GM13976 (cell line): ENCODE measurements at places on chromosomes 3 and 15.
A peak's percentile ranks its signal among the peaks of the same experiment; 100 is the strongest.

DNA sequence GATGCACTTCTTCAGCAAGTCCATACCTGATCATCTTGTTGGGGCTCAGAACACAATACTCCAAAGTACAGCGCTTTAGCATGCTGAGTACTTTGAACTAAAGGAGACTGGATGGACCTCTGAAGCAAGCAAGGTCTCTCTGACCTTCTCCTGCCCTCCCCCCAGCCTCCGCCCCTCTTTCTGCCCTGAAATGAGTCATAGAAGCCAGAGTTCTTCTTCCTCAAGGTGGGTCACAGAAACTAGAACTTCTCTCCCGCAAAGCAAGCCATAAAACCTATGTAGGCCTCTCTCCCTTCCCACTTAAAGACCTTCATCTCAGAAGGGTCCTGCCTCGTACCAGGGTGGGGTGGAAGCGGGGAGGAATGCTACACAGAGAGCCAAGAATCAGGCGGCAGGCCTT, 230.5 kb upstream of the PROK2 start:
- no peak for DNase-seq

GRCh38 chr3:106130384-106131198, 261.8 kb upstream of the CBLB start:
- no peak for DNase-seq

DNA sequence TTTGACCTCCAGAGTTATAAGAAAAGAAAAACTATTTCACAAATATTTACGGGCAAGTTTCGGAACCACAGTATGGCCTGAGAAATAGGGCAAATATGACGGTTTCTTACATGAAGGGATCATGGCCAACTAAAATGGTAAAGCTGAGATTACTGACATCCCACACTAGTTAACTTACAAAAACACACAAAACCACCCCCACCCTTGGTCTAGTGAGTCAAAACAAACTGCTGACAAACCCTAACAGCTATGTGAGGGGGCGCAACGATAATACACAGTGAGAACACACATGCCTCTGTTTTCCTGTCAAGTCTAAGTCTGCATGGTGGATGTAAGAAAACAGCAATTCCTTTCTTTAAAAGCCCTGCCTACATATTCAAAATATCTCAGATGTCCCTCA, 32.3 kb downstream of the CBLB start:
- DNase-seq = peak; percentile 44

DNA sequence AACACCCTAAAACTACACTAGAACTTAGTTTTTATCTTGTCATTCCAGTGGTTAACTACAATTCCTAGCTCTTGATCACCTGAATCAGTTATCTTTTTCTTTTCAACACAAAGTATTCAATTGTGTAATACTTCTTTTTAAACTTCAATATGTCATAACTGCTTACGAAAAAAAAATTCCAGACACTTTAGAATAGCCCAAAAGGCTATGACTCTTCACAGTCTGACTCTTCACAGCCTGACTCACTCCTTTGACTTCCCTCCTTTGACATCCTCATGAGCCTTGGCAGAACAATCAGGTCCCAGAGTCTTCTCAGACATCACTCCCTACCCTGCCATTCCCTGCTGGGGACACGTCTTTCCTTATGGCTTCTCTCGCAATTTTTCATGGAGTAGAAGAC, 727.1 kb downstream of the ROBO1 start:
- no peak for DNase-seq

- DNase-seq = no peak
These were observed 115.6 kb downstream of the RFX7 start for GRCh38 chr15:56128081-56128480.

DNA sequence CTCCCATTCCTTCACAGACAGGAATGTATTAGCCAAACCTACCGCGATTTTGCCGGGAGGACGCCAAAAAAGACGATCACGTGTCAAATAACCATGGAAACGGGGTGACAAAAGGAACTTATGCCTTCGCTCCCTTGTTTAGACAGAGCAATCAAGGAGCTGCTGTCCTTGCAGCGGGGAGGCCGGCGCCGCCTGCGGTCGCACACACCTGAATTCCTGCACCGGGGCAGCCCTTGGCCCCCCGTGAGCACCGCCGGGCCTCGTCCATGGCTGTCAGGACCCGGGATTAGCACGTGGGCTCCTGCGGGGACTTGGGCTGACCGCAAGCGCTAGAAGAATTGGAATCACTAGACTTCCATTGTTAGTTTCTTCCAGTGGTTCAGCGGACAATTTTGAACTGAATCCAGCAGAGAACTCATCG, 193.1 kb downstream of the SHQ1 start:
- DNase-seq = no peak

DNA sequence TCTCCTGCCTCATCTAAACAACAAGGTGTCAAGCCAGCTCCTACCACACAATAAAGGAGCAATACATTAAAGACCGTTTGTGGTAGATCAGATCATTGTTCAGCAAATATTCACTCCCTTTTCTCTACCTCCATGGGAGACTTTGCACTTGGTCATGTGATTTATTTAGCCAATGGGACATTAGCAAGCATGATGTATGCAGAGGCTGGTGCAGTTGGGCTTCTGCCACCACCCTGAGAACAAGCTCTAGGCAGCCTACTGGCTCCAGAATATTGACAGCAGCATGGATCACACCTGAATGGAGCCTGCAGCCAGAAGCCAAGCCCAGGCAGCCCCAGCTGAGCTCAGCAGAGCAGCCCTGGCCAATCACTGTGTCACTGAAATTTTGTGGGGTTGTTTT, 99.4 kb upstream of the UBE2E2 start:
- no peak for DNase-seq

- no peak for DNase-seq
These were observed 7.0 kb downstream of the HDGFL3 start for GRCh38 chr15:83200589-83200988.

DNA sequence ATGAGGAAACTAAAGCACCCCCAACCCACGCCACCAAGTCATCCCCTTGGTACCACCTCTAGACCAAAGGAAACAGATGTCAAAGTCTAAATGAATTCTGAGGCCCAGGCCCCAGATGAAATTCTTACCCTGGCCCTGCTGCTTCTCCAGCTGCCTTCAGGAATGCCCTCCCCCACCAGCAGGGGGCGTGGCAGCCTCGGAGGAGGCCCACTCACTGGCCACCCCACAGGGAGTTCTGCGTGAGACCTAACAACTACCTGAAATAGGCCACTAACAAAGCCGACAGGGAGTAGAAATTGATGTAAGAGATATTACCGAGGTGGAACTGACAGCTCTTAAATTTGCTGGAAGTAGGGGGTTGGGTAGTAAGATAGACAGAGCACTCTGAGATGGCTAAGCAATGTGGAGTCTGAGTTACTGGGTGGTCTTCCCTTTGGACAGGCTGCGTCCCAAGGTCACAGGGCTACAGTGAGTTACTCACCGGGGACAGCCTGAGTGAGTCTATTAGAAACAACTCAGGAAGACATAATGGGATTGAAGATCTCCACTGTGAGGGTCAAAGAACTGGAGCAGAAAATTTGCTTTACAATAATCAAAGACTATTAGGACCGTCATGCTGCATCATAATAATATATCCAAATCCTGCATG, 240.7 kb downstream of the SHOX2 start:
- DNase-seq = peak; percentile 57

DNA sequence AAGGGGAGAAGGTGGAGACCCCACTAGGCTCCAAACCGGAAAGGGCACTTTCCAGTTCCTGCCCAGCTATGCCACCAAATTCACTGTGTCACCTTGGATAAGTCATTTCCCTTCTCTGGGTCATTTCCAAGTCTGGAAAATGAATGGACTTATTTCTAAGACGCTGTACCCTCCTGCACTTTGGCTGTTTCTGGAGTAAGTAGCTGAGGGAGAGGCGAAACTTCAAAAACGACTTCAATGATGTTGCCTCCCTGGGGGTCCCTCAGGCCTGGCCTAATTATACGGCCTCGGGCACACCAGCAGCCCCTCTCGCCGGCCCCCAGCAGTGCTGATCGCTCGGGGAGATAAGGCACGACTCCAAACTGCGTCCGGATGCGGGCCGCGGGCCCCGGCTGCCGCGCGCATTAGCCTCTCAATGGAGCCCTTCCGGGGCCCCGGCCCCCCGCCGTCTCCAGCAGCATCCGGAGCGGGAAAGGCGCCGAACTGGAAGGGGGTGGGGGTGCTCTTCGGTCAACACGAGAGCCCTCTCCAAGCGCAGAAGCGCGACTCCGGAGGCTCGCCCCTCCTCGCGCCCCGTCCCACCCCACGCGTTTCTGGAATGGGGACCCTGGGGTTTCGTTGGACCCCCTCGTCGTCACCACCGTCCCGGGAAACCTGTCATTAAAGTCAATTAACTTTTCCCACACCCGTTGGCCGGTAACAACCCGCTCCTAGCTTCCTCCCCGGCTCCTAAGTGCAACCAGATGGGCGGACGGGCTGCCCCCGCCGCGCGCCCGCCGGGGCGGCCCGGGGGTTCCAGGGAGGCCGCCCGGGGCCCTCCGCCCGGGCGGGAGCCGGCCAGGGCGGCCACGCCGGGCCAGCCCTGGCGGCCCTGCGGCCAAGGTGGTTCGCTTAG, 4.8 kb downstream of the HES1 start:
- DNase-seq = peak; percentile 52

GRCh38 chr3:42729404-42730145, 27.0 kb upstream of the HHATL start:
- DNase-seq = no peak

DNA sequence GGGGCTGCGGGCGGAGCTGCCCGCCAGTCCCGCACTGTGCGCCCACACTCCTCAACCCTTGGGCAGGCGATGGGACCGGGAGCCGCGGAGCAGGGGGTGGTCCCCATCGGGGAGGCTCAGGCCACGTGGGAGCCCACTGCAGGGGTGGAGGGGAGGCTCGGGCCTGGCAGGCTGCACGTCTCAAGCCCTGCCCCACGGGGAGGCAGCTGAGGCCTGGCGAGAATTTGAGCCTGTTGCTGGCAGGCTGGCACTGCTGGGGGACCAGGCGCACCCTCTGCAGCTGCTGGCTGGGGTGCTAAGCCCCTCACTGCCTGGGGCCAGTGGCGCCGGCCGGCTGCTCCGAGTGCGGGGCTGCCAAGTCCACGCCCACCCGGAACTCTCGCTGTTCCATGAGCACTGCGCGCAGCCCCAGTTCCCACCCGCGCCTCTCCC, 34.3 kb downstream of the NKIRAS1 start:
- no peak for DNase-seq

DNA sequence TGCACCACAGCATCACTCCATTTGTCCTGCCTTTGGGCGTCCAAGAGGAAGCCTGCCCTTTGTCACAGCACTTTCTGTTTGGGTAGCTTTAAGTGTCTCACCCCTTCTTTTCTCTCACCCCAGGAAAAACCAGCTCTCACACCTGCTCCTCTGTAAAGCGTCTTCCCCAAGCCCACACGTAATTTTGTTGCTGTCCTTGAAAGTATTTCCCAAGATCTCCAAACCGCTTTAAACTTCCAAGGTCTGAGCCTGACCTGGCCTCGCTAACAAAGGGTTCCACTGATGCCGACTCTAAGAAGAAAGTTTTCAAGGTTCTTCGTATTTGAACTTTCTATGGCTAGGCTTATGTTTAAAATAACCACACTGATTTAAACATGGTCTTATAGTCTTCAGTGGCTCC, 5.3 kb downstream of the ABHD2 start:
- DNase-seq = no peak

GRCh38 chr3:43629257-43629656, 7.4 kb upstream of the ANO10 start:
- no peak for DNase-seq

- DNase-seq = peak; percentile 75
These were observed 717 bp downstream of the PXK start for GRCh38 chr3:58333206-58334012.

DNA sequence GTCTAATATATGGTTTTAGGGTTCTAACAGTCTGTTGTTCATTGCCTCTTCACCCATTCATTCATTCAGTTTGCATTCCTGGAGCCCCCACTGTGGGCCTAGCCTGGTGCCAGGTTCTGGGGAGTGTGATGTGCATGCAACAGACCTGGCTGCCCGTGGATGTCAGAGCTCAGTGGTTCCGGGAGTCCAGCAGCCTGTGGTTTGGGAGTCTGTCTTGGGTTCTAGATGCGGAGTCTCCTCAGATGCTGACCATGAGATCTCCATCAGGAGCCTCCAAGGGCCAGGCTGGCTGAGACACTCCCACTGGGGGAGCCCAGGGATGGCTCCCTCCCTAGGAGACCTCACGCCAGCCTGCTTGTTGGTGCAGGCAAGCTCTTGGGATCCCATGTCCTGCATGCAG, 92.1 kb upstream of the SEC13 start:
- DNase-seq = no peak

DNA sequence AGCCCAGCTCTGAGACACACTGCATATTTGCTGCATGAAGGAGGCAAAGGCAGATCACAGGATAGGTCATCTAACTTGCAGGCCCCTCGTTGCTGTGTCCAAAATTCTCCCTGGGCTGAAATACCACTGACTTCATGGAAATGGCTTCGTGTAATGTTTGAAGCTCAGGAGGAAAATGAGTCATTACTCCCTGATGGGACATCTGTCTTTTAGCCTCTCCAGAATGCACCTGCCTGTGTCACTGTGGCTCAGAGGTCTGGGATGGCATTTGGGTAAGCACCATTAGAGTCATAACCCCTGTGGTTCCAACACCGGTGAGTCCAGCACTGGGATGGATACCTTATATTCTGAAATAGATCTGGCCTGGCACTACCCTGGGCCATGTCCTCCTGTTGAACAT, 51.5 kb downstream of the IL12A start:
- no peak for DNase-seq

- DNase-seq = no peak
These were observed 98.0 kb upstream of the TNIK start for GRCh38 chr3:171558188-171558696.

- DNase-seq = peak; percentile 13
These were observed 193.6 kb downstream of the CLSTN2 start for GRCh38 chr3:140128631-140129030.

GRCh38 chr15:65773386-65774111, 18.5 kb downstream of the DENND4A start:
- peak; percentile 51 for DNase-seq

DNA sequence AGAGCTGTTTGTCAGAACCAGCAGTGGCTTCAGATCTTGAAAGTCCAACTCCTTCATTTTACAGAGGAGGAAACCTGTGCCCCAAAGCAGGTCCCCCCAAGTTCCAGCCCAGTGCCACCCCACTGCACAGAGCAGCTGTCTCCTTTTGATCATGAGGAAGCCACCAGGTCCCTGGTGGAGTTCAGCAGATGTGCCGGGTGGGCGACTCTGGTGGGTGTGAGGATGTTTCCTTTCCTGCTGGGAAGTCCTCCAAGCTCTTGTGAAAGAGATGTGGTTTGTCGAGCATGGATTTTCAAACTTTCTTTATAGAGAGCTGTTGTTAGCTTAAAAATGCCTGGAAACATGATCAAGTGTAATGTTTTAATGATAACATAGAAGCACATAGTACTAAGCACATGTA, 52.0 kb downstream of the SMAD3 start:
- no peak for DNase-seq
